ENCODE measurements at places on chromosomes 2 and 18.

DNA sequence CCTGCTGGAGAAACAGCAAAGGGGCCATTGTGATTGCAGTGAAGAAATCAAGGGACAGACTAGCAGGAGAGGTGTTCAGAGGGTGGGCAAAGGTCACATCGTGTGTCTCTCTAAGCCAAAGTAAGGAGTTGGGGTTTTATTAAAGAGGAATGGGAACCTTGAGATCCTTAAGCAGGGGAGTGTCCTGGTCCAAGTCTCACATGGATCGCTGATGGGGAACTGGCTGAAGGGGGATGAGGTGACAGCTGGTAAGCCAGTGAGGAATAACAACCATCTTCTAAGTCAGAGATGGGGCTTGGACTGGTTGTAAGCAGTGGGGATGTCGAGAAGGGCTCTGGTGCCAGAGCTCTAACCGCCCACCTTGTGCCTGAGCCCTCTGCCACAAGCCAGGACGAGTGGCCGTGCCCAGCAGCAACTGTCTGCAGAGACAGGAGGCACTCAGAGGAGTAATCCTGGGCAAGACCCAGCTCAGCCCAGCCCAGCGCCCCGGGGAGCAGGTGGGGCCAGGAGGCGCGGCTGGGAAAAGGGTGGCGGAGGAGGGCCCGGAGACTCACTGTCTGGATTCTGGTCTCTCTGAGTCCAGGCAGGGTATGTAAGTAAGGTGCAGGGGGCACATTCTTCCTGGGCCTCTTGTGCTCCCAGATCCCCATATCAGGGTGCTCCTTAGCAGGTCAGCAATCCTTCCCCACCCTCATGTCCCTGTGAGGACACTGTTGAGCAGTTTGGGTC, 13.7 kb downstream of the WNT10A start:
- DNase-seq: no peak

GRCh38 chr2:172103471-172104272, 972 bp upstream of the DLX2 start:
- peak; percentile 53 for DNase-seq

DNA sequence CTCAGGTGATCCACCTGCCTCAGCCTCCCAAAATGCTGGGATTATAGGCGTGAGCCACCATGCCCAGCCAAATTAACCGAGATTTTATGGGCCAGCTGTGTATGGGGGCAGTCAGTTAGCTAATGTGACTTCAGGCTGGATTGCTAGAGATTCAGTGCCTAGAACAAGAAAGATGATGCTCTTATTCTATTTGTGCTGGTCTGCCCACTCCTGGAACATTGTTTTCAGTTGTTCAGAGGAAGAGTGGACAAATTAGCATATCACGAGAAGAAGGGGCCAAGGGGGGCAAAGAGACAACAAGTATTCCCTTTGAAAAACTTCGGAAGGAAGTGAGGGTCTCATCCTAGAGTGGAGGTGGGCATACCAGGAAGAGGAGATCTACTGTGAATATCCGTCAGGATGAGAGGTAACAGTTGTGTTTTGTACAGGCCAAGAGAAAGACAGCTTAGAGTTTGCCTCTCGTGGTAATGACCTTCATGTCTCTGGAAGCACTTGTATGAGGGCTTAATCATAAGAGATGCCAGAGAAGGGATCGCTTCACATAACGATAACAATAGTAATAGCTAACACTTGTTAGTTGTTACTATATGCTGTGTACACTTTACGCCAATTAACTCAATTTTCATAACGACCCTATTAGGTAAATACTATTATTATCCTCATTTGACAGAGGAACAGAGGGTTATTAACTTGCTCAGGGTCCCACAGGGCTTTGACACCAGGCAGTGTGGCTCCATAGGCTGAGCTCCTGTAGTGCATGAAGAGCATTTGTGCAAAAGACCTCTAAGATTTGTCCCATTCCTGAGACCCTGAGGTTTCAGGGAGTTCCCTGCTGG, 138.3 kb downstream of the DDX1 start:
- DNase-seq: no peak

GRCh38 chr2:9693196-9693491, 62.3 kb upstream of the YWHAQ start:
- DNase-seq: no peak

GRCh38 chr18:10252952-10253705, 201.3 kb upstream of the APCDD1 start:
- DNase-seq: no peak

DNA sequence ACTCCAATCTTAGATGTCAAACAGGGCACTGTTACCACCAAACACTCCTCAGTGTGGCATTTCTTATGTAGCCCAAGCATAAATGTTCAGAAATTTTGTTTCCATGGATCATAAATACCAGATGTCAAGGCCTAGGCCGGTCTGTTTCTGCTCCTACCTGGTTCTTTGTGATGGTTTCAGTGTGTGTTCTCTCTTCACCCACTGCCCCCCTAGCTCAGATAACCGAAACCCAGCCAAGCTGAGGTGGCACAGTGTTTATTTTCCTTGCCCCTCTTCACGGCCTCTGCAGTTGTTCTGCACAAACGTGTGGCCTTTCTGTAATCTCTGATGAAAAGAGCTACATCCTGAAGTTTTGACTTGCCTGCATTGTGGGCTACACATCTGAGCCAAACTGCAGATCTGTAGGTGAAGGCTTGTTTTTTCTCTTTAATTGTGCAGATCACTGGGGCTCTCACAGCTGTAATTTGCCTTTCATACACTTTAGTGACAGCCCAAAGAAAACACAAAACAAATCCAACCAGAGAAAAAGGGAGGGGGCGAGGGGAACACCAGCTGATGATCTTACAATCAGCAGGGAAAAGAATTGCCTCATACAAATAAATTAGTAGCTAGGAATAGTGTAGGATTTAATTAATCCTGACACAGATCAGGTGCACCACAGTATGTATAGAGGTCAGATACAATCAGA, 99.1 kb downstream of the NRP2 start:
- DNase-seq: no peak

DNA sequence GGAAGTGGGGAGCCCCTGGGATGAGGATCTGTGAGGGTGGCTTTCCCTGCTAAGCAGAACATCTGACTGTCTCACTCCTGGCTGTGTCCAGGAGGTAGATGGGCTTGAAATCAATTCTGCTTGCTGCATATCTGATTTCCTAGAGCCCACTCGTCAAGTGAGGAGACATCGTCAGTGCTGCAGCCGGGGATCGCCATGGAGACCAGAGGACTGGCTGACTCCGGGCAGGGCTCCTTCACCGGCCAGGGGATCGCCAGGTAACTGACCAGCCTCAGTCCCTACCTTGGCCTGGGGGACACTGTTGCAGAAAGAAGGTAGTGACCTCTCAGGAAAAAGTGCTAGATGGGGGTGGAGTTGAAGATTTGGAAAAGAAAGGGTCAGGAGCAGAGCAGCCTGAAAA, 31.3 kb downstream of the CNGA3 start:
- DNase-seq: no peak

- no peak for DNase-seq
These were observed 59.1 kb downstream of the MAP3K20 start for GRCh38 chr2:173134703-173135102.

GRCh38 chr18:80143881-80144280, 34.8 kb downstream of the ADNP2 start:
- no peak for DNase-seq

GRCh38 chr18:13791181-13791580, 32.8 kb upstream of the MC5R start:
- DNase-seq: no peak

GRCh38 chr18:59093668-59094067, 46.0 kb upstream of the SEC11C start:
- DNase-seq: no peak

- no peak for DNase-seq
These were observed 183.0 kb downstream of the TCF4 start for GRCh38 chr18:55404832-55405465.

- DNase-seq: no peak
These were observed 289.9 kb downstream of the NBAS start for GRCh38 chr2:15271276-15271675.

GRCh38 chr2:149767516-149767974, 180.0 kb upstream of the MMADHC start:
- DNase-seq: no peak

DNA sequence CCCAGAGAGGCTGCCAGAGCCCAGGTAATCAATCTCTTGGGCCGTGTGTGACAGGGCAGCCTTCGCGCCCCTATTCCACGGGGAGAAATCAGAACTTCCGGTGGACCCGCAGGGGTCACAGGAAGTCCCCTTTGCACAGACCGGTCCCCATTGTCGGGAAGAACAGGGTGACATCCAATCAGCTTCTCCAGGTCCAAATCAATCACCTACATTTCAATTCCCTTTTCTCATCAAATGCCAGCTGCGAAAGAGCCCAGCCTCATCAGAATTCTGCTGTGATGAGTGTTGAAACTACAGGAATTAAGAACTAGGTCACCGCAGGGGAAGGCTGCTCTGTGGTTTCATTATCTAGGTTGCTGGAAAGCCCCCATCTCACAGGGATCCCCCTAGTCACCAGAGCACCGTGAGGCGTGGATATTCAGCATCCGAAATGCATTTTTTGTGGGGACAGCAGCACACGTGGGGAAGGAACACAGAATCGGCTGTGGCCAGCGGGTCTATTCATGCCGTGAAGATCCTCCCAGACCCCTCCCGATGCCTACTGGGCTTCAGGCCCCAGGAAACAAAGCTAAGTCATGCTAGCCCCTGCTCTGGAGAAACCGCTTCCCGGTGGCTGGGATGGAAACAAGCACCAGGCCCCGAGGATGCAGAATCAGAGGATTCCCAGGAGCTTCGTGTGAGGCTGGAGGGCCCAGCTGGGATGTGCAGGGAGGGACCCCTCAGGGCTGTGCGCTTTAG, 193.7 kb upstream of the ID2 start:
- DNase-seq: peak; percentile 55

DNA sequence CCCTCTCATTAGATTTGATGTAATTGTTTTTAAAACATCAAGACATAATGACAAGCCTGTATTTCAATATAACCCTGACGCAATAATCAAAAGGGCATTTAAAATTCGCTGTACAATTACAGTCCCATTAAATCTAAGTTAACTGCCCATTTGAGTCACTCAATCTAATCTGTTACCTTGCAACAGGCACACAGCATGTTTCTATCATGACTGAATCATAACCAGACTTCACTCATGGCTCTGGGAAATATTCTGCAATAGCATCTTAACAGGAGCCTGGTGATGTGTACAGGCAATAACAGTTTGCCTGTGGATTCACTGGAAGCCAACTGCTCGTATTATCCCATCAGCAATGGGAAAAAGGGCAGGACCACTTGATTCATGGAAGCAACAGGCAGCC, 142.3 kb upstream of the NCKAP5 start:
- DNase-seq: no peak

GRCh38 chr2:98445683-98446581, 1.3 kb downstream of the INPP4A start:
- no peak for DNase-seq

- no peak for DNase-seq
These were observed 4.8 kb upstream of the SNED1 start for GRCh38 chr2:240993446-240994170.

DNA sequence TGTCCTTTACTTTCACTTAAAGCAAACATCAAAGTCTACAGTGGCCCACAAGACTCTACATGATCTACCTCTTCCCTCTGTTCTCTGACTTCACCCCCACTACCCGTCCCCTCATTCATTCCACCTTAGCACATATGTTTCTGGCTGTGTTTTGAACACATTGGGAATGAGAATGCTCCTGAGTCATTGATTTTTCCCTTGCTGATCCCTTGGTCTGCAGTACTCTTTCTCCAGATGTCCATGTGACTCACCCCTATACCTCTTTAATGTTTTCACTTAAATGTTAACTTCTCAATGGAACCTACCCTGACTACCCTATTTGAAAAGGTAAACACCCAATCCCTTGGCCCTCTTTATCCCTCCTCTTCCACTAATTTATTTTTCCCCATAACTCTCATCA, 30.7 kb upstream of the FRZB start:
- no peak for DNase-seq

GRCh38 chr2:15182275-15182674, 378.9 kb downstream of the NBAS start:
- DNase-seq: no peak

- no peak for DNase-seq
These were observed 245.3 kb downstream of the CELF4 start for GRCh38 chr18:37320317-37320716.

GRCh38 chr2:55768991-55769390, 75.3 kb upstream of the PNPT1 start:
- no peak for DNase-seq

GRCh38 chr18:8800445-8800844, 95.1 kb downstream of the MTCL1 start:
- no peak for DNase-seq

- no peak for DNase-seq
These were observed 29.3 kb upstream of the DYNAP start for GRCh38 chr18:54561706-54562267.

- DNase-seq: no peak
These were observed 93.4 kb downstream of the DOCK10 start for GRCh38 chr2:224948859-224949258.

- DNase-seq: no peak
These were observed 121.0 kb upstream of the KYNU start for GRCh38 chr2:142756430-142756829.

DNA sequence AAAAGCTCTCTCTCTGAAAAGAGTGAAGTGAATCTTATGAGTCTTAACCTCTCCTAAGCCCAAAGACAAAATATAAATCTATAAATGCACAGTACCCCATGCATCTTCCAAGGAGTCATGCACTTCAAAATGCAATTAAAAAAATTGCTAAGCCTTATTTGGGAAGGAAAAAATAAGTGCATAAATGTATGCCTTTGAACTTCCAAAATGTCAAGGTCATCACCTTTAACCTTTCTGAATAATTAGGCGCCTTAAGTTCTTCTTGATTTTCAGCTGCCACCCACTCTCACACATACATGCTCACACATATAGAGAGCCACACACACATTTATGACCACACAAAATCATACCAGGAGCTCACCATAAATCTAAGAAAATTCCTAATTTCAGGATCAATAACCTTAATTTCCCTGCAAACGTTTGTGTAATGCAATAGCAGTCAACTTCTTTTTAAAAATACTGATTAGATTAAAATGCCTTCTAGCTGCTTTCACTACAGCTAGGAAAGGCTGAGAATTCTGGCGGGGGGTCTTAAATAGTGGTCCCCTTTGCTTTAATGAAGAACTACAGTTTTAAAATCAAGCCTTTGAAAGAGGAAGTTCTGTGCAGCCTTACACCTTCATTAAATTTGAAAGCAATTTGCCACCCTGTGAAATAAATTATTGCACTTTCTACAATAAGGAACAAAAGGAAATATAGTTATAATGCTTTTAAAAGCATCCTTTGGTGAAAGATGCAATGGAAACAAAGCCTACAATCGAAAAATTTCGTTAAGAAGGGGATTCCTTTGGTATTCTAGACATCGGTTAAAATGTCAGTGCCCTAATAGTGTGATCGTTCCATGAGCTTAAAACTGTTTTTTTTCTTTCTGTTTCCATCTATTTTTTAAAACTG, 3.6 kb downstream of the HOXD11 start:
- no peak for DNase-seq

GRCh38 chr18:23964282-23965238, 50.0 kb upstream of the TTC39C start:
- peak; percentile 27 for DNase-seq
